ENCODE measurements at places on chromosomes 16 and 17. TPM values are rescaled to one million over a fixed set of nuclear protein-coding genes. Genes with fewer than 3 reads are reported as not detected.
A peak's percentile ranks its signal among the peaks of the same experiment; 100 is the strongest.

Gene ATP2A3
- total RNA-seq: 0.53 TPM

- no peak for DNase-seq
Observed at GRCh38 chr17:65730711-65731169, 169.3 kb upstream of the AXIN2 start.

Gene TRIM72
- total RNA-seq: not detected

DNA sequence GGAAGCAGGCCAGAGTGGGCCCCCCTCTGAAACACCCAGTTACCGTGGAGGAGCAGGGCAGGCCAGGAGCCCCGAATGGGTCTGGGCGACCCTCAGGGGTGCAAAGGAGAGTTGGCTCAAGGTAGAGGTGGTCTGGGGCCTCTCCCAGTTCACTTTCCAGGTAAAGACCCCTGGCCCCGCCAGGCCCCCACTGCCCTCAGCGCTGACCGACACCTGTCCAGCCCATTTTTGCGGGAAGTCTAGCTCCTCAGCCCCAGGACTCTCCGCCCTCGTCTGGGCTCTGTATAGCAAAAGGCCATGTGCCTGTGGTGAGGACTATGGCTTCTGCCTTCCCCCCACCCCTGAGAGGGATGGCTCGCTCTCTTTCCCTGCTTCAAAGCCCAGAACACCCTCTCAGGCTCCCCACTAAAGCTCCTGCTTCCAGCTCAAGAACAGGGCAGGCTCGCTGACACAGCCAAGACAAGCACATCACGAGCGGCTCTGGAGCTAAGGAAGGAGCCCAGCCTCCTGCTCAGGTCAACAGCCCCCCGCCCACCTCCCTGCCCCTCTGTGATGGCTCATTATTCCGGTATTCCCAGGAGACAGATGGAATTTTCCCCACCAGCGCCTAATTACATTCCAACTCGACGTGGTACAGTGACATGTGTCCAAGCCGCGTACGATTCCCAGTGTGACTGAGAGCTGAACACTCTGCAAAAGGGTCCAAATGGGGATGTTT, 59.4 kb downstream of the RTN4RL1 start:
- no peak for DNase-seq

Gene KREMEN2
- 0.15 TPM for total RNA-seq

Gene WBP2
- 66.6 TPM for total RNA-seq

DNA sequence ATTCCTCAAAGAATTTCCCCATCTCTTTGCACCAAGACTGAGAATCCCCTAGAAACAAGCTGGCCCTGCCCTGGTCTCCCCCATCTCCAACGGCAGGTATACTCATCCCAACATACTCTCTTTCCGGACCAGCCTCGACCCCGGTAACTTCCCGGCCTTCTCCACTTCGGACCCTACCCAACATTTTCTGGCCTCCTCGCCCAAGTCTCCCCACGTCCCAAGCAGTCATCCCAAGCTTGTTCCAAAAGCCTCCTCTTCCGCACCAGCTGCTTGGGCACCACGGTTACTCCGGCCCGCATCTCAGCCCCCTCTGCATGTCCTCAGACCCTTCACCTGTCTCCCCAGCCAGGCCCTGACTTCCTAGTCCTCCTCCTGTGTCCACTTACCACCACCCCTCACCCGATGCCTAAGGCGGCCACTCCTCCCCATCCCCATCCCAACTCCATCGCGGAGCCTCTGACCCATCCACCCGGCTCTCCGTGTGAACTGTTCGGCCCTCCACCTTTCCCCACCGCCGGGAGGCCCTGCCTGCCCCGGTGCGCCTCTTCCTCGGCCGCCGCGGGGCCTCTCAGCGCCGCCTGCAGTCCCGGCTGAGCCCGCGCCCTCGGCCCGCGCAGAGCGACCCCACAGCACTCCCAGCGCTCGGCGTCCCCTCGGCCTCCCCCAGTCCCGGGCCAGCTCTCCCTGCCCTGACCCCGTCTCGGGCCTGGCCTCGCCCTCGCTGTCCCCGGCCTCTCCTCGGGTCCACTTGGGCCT, 994 bp downstream of the PITPNA start:
- DNase-seq: no peak

Gene SOX8
- total RNA-seq: 0.06 TPM

- DNase-seq: no peak
Observed at GRCh38 chr17:81928544-81929252, 1.2 kb upstream of the MAFG start.

DNA sequence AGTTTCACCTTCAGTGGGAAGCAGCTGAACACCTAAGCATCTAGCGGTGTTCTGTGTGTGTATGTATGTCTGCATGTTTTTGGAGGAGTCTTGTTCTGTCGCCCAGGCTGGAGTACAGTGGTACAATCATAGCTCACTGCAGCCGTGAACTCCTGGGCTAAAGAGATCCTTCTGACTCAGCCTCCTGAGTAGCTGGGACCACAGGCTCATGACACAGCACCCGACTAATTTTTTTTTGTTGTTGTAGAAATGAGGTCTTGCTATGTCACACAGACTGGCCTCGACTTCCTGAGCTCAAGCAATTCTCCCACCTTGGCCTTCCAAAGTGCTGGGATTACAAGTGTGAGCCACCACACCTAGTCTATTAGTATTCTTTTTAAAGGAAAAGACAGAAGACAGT, 30.2 kb upstream of the FAAP100 start:
- DNase-seq: no peak

Gene ADAP2
- total RNA-seq: 0.68 TPM

DNA sequence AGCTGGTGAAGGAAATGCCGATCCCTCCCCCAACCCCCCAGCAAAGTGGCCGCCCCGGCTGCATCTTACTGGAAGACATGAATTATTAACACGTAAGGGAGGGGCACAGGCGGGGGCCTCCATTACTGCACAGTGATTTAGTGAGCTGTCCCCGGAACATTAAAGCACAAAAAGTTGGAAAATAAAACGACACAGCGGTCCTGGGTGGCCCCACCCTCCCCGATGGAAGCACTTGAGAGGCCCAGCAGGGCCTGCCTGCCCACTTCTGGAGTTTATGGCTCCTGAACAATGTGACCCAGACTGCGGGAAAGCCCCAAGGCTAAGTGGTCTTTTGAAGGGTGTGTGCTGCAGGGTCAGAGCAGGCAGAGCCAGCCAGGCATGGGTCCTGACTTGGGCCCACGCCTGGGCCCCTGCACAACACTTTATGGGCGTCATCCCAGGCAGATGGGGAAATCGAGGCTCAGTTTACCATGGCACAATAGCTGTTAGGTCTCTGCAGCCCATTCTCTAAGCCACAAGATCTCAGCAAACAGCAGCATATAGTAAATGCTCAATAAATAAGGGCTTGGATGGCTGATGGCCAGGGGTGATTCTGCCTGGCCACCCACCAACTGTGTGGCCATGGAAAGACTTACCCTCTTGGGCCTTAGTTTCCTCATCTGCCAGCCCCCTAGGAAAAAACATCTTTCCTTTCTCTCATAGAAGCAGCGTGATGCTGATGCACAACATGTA, 22.8 kb downstream of the CCDC102A start:
- DNase-seq: no peak

Gene SGCA
- not detected for total RNA-seq

DNA sequence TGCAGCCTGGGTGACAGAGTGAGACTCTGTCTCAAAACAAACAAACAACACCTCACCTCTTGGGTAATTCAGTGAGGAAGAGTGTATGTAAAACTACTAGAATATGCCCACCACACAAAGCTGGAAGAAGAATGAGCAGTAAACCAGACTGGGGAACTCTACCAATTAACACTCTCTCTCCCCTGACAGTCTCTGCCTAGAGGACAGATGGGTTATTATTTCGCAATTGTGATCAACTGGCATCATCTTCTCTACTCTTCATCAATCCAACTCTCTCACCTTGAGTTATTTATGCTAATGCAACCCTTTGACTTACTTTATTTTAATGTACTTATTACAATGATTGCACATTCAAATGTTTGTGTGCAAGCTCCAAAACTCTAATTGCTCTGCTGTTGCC, 205.6 kb downstream of the XYLT1 start:
- DNase-seq: no peak

DNA sequence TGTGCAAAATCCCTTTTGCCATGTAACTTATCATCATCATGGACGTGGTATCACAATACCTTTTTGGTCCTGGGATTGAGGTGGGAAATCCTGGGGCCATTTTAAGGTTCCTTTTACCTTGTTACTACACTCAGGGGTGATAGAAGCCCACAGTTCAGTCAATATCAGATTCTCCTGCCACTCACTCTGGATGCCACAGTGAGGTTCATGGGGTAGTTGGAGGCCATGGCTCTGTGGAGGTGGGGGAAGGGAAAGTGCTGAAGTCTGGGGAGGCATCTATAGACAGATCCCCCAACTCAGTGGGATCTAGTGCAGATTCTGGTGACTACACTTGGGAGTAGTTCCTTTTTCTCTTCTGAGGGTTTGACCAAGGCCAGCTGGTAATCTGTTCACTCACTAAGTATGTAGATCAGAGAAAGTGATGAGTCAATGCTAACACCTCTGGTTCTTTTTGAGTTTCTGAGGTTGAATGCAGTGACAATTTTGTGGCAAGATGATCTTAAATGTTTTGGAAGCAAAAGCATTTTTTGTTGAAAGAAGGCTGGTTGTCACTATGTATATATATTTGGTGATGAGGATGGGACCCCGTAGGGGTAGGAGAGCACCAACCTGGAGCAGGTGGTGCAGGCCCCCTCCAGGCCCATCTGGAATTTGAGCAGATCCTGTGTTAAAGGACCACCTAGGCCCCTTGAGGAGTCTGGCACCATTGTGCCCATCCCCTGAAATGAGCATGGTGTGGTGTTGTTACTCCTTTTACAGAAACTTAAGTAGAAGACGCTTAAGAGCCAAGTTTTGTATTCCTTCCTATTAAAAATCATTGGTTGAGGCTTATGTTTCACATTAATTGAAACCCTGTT, 18.8 kb upstream of the IRF8 start:
- no peak for DNase-seq

Gene TNFRSF17
- total RNA-seq: not detected

DNA sequence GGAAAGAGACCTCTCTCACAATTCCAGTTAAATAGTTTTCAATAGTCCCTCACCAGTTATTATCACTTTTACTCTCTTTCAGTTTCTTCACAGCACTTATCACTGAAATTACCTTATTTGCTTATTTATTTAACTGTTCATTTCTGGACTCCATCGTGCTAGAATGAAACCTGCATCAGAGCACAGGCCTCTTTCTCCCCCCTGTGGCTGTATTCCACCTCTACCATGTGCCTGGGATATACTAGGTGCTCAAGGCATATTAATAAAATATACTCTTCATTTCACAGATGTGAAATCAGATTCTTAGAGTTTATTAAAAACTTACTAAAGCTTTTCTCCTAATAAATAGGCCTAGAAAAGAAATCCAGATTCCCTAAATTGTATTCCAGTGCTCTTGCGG, 308.9 kb upstream of the MON1B start:
- DNase-seq: no peak

- no peak for DNase-seq
Observed at GRCh38 chr16:87486713-87487247, 6.0 kb downstream of the ZCCHC14 start.

DNA sequence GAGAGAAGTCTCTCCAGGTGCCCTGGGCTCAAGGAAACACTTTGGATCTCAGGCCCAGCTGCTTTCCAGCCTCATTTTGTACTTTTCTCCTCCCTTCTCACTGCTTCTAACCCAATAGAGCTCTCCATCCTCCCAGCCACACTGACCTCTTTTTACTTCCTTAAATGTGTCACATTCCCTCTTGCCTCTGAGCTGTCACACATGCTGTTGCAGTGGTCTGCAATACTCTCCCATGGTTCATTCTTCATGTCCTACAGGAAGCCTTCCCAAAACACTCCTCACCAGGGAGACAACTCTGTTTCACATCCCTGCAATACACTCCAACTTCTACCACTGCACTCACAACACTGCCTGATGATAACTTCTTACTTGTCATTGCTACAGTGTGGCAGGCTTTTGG, 242.1 kb upstream of the DYNLRB2 start:
- DNase-seq: no peak

- DNase-seq: no peak
Observed at GRCh38 chr17:49224198-49224996, 6.2 kb downstream of the PHOSPHO1 start.

Gene MT1M
- not detected for total RNA-seq

Gene CES5A
- not detected for total RNA-seq

GRCh38 chr17:37833237-37833859, 88.5 kb upstream of the HNF1B start:
- no peak for DNase-seq

DNA sequence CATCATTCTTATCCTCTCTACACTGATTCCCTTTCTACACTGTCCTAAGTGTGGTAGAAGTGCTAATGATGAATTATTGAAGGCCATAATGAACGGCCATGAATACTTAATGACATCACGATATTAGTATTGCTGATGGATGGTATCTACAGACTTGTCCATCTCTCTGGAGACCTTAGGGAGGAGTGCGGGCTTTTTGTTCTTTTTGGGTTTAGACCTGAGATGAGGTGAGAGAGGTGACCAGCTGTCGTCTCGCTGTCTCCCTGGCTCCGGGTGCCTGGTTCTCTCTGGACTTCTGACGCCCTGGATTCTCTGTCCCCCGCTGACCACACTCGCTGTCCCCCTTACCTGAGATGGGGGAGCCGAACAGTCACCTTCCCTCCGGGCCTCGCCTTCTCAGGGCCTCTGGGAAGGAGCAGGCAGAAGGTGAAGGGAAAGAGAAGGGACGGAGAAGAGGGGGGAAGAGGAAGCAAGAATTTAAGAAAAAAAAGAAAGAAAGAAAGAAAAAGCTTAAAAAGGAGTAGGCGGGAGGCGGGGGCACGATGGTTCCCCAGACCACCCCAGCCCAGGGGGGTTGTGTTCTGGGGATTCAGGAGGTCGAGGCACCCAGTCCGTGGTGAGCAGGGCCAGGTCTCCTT, 17.1 kb downstream of the SGCA start:
- DNase-seq: no peak

- no peak for DNase-seq
Observed at GRCh38 chr16:49280841-49281371, 732 bp downstream of the CBLN1 start.

- DNase-seq: no peak
Observed at GRCh38 chr17:57679356-57679755, 65.7 kb downstream of the CCDC182 start.

GRCh38 chr16:48194828-48195556, 39.2 kb upstream of the ABCC12 start:
- DNase-seq: peak; percentile 7

GRCh38 chr16:23941963-23942564, 106.3 kb downstream of the PRKCB start:
- no peak for DNase-seq

DNA sequence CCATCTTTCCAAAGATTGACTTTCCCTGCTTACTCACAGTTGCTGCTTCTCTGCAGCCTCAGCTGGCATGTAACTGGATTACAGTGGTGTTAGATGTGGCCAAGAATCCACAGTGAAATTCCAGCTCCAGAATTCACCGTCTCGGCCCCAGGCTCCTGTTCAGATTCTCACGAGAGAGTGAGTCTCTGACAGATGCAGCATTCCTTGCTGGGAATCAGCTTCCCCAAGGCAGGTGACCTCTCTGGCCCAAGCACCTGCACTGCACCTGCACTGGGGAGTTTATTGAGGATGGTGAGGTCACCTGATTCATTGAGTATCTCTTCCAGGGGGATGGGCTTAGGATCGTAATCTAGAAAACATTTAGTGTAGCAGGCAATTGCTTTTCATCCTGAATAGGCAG, 600.5 kb upstream of the RBFOX1 start:
- no peak for DNase-seq

Data from glomerular endothelial cell (primary cell).